Forelimb muscle (tissue), 1 donor: ENCODE measurements at places on chromosomes 13 and 19. TPM values are rescaled to one million over a fixed set of nuclear protein-coding genes. Genes with fewer than 3 reads are reported as not detected.

SHKBP1 gene
- polyA plus RNA-seq: 18.3 TPM

LHB gene
- not detected for polyA plus RNA-seq

APLP1 gene
- 7.1 TPM for polyA plus RNA-seq

MBD3L1 gene
- polyA plus RNA-seq: not detected

TEX26 gene
- polyA plus RNA-seq: not detected
